Activated CD8-positive, alpha-beta memory T cell treated with anti-CD3 and anti-CD28 coated beads for 24 hours (primary cell): ENCODE measurements at places on chromosomes 4 and X.

DNA sequence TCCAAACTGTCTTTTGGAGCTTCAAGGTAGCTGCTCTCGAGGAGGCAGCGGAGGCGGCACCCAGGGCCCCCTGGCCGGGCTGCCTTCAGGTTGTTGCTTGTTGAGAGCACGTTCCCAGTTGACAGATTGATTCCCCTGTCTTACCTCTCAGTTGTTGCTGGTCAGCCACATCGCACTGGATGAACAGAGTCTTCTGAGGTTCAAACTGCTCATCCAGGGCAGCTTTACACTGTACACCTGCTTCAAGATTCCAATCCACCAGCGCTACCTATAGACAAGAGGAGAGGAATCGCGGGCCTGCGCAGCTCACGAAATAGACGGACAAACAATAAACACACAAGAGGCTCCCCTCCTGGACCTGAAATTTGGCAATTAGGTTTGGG lies 497 bp downstream of the HPGD start:
- peak; percentile 66 for DNase-seq

DNA sequence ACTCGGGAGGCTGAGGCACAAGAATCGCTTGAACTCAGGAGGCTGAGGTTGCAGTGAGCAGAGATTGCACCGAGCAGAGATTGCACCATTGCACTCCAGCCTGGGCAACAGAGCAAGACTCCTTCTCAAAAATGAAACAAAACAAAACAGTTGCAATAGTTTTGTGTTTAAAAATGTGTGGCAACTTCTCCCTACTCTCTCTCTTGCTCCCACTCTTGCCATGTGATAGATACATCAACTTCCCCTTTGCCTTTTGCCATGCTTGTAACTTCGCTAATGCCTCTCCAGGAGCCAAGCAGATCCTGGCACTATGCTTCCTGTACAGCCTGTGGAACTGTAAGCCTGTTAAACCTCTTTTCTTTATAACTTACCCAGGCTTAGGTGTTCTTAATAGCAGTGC lies 52.5 kb upstream of the INTU start:
- no peak for DNase-seq

DNA sequence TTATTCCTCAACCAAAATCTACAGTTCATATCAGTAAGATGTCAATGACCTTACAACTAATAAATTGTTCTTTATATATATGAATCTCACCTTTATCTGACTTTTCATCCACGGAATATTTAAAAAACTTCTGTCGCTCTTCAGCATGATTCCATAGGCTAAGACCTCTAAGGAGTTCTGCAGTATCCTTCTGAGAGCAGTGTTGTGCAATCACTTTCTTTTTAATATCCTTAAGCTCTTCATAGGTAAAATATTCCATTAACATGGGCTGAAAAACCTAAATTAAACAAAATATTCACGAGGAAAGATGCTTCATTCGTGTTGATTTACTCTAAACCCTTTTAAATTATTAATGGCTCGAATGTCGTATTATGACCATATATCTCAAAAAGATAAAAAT lies 16.7 kb downstream of the FBXL5 start:
- DNase-seq = no peak

GRCh38 chrX:40094041-40094899 lies 3.5 kb downstream of the BCOR start:
- DNase-seq = no peak

DNA sequence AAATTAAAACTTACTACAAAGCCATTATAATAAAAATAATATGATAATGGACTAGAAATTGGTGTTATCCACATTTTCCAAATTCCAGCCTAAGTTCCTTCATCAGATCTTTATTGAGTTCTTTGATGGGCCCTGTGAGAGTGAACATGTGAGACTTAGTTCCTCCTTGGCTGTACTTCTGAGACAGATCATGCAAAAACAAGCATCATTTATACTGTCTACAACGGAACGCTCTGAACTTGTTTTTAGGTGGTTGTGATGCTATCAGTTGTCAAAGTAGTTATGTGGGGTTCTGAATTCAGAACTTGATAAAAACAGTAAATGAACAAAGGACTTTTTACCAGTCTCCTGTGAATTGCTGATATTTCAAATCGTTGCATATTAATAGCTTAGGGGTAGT lies 48.9 kb downstream of the JADE3 start:
- no peak for DNase-seq

- DNase-seq = no peak
Measured at GRCh38 chrX:74405973-74406489, 15.3 kb upstream of the SLC16A2 start.

- no peak for DNase-seq
Measured at GRCh38 chr4:185378264-185378663, 17.5 kb downstream of the LRP2BP start.

- DNase-seq = no peak
Measured at GRCh38 chr4:41136456-41136855, 77.9 kb downstream of the APBB2 start.

- no peak for DNase-seq
Measured at GRCh38 chrX:12400218-12400617, 261.9 kb downstream of the FRMPD4 start.

DNA sequence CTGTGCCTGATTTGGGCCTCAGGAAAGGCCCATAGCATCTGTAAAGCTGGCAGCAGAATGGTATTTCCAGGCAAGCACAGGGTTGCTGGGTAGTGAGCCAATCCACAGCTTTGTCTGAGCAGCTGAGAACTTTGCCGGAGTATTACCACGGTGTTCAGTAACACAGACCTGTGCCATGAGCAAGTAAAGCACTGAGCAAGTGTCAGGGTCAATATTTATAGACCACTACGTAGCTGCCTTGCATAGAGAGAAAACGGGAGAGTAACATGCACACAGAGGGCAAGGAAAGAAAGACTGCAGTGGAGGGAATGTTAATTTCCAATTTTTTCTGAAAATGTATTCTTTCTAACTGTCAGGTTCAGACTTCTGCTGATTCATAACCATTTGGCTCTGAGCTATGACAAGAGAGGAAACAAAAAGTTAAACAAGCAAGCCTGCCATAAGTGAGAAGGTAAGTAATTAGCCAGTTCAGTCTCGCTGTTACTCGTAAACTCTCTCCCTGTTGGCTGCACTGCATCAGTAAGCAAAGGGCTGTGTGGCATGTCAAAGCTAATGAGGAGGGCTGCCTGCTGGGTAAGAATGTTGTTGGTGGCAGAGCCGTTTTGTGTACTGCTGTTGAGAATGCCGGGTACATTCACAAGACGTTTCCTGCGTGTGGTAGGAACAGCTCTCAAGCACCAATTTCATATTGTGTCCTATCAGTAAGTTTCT lies 238.1 kb downstream of the BMPR1B start:
- DNase-seq = no peak

GRCh38 chrX:20267931-20268701 lies 1.4 kb upstream of the RPS6KA3 start:
- DNase-seq = peak; percentile 58

- no peak for DNase-seq
Measured at GRCh38 chr4:173214661-173215060, 46.0 kb downstream of the GALNT7 start.

- no peak for DNase-seq
Measured at GRCh38 chr4:168304744-168305459, 13.7 kb downstream of the DDX60 start.

- DNase-seq = no peak
Measured at GRCh38 chr4:176469546-176469945, 149.8 kb downstream of the SPCS3 start.

- DNase-seq = peak; percentile 57
Measured at GRCh38 chrX:100447655-100448397, 37.8 kb upstream of the PCDH19 start.

DNA sequence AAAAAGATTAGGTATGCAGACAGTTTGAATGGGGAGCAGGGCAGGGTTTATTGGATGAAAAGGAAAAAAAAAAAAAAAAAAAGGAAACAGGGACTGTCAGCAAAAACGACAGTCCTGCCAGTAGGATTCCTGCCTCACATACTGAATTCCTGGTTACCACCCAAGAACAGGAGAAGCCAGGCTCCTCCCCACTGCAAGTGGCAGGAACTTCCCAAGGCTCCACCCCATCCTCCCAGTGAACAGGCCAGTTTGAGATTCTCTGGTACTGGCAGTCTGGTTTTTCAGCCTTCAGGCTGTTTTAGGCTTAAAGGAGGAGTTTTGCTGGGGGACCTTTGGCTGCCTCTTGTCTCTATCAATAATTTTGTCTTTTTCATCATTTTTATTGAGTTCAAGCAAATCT lies 360.0 kb upstream of the CXorf51A start:
- DNase-seq = no peak

DNA sequence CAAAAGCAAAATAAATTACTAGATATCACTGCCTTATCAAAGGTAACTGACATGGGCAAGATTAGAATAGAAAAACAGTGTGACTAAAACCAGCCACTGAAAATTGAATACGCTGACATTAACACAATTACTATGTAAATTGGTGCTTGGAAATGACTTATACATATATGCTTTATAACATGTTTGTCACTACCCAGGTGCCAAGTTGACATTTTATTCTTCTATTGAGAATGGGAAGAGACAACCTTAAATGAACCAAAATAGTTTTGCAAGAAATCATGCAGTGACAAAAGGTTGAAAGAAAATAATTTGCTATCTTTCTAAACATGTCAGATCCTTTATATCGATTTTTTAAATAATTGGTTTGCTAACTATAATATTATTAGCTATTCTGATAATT lies 510.1 kb downstream of the GALNTL6 start:
- no peak for DNase-seq
